ENCODE measurements at places on chromosomes 13 and 19.

DNA sequence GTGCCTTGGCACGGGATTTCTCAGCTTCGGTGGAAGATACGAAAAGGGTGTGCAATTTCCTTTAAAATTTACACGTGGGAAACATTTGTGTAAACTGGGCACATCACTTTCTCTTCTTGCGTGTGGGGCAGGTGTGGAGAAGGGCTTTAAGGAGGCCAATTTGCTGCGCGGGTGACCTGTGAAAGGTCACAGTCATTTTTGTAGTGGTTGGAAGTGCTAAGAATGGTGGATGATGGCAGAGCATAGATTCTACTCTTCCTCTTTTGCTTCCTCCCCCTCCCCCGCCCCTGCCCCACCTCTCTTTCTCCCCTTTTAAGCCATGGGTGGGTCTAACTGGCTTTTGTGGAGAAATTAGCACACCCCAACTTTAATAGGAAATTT, 7.2 kb downstream of the SLITRK5 start:
- DNase-seq, result no peak

- DNase-seq, result no peak
These were observed 181.5 kb downstream of the DNAJC3 start for GRCh38 chr13:95858286-95859075.

DNA sequence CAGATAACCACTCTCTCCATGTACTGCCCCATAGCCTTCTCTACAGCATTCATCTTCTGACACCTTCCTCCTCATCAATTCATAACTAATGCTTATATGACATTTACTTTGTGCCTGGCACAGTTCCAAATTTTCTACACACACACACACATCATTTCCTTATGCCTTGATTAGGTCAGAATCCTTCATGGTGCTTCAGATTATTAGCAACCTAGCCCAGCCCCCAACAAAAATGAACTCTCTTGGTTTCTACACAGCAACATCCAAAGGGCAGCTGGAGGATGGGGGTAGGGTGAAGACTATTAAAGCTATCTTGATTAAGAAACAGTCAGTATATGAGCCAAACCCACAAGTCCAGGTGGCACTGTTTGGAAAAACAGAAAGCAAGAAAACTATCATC, 3.7 kb downstream of the RUBCNL start:
- DNase-seq, result no peak

- no peak for DNase-seq
These were observed 5.6 kb downstream of the TEX29 start for GRCh38 chr13:111325941-111326620.

- no peak for DNase-seq
These were observed 658 bp upstream of the ISOC2 start for GRCh38 chr19:55461974-55462626.

GRCh38 chr19:36963280-36963679, 47.1 kb downstream of the ZNF568 start:
- DNase-seq, result no peak

- DNase-seq, result no peak
These were observed 400.0 kb upstream of the TSHZ3 start for GRCh38 chr19:31749231-31749630.

DNA sequence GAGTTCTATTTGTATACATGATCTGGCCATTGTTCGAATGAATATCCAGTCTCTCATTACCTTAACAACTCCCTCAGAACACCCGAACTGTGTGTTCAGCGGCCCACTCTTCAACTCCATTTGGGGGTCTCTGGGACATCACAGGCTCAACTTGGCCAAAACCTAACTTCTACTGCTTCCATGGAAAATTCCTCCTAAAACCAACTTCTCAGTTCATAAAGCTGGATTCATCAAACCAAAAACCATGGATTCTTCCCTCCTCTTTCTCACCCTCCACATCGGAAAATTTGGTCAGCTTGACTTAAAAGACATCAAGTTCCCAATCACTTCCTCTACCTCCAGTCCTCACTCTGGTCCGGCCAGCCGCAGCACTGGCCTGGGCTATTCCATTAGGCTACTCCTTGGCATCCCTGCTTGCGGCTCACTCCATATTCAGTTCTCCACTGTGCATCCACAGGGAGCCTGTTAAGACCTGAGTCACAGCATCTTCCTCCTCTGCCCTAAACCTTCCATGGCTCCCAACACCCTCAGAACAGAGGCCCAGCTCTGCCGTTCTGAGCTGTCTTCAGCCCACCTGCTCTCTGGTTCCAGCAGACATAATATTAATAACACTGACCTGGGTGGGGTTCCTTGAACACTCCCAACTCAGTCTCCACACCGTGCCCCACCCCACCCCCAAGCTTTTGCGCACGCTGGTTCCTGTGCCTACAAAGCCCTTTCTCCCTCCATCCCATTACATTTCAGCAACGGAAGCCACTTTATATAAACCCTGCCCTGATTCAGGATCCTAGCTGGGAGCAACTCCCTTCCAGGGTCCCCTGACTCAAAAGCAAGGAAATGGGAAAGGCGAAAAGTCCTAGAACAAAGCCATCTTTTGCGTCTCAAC, 1.1 kb downstream of the ZNF792 start:
- no peak for DNase-seq

- DNase-seq, result no peak
These were observed 15.4 kb downstream of the FCHO1 start for GRCh38 chr19:17766543-17767131.

DNA sequence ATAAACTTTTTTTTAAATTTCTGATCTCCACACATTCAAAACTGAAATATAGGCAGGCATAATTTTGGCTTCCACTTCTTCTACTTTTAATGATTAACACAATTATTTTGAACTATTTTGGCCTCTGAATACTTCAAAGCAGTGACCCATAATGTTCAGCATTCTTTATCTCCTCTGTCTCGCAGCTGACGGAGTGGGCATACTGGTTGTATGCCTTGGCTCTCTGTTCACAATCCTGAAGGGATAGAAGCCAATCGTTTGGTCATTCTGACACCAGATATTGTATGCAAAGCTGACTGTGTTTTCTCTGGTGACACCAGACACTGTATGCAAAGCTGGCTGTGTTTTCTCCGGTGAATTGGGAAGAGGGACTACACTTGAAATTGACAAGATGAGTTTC, 833.0 kb downstream of the EFNB2 start:
- no peak for DNase-seq

DNA sequence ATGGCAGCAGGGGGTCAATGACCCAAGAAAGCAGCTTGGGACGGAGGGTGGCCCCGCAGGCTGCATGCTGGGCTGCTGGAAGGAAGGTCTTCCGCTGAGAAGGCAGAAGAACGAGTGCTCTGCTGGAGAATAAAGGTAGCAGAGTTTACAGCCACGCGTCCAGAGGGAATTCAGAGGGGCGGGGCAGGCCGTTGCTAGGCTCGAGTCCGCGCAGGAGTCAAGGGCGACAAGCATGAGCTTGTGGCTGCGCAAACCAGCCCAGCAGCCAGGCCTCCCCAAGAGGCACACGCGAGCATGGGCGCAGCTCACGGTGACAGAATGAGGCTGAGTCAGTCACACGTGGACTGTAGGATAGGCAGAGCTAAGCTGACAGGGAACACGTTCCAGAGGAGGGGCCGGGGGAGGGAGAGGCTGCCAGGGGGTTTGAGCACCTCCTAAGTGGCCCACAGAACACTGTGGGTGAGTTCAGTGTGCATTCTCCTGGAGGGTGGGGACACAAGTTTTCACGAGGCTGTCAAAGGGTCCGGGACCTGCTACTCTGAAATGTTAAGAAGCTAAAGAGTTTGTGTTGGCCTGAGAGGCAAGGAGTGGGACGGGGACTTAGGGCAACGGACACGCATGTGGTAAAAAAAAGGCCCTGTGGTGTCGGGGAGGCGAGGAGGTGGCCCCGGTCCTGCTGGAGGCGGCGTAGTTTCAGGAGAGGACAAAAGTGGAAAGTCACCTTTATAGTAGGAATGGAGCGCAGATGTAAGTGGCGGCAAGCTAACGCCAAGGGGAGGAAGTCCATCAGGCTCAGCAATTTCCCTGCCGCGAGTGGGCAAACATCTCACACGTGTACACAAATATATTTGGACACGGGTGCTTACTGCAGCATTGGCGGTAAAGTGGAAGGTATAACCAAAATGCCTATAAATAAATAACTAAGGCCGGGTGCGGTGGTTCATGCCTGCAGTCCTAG, 17.7 kb downstream of the RFX2 start:
- no peak for DNase-seq

GRCh38 chr13:114124921-114125320, 7.5 kb downstream of the RASA3 start:
- DNase-seq, result no peak

- DNase-seq, result no peak
These were observed 110.5 kb downstream of the COG6 start for GRCh38 chr13:39765801-39766463.

DNA sequence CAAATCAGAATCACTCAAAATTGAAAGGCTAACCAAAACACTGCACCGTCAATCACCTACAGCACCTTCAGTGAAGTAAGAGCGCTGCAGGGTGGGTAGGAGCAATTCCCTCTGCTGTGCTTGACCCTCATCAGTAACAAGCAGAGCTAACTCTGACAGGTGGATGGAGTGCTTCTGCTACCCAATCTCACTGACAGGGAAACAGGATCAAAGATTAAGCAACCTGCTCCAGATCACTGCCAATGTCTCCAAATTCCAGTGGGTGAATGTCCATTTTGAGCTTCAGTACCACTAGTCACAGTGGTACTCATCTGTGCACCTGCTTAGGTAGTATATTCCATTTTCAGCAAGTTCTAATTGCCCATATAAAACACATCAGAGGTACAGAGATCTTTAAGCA, 25.2 kb downstream of the BRD4 start:
- DNase-seq, result no peak

- DNase-seq, result no peak
These were observed 4.4 kb downstream of the EFNB2 start for GRCh38 chr13:106530980-106531481.

- DNase-seq, result no peak
These were observed 764 bp downstream of the UPF1 start for GRCh38 chr19:18832306-18833140.

DNA sequence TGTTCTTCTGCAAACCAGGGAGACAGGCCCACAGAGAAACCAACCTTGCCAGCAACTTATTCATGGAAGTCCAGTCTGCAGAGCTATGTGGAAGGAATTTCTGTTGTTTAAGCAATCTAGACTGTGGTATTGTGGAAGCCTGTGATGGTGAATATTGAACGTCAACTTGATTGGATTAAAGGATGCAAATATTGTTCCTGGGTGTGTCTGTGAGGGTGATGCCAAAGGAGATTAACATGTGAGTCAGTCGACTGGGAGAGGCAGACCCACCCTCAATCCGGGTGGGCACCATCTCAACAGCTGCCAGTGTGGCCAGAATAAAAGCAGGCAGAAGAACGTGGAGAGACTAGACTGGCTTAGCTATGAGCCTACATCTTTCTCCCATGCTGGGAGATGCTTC, 606.0 kb downstream of the EFNB2 start:
- no peak for DNase-seq

DNA sequence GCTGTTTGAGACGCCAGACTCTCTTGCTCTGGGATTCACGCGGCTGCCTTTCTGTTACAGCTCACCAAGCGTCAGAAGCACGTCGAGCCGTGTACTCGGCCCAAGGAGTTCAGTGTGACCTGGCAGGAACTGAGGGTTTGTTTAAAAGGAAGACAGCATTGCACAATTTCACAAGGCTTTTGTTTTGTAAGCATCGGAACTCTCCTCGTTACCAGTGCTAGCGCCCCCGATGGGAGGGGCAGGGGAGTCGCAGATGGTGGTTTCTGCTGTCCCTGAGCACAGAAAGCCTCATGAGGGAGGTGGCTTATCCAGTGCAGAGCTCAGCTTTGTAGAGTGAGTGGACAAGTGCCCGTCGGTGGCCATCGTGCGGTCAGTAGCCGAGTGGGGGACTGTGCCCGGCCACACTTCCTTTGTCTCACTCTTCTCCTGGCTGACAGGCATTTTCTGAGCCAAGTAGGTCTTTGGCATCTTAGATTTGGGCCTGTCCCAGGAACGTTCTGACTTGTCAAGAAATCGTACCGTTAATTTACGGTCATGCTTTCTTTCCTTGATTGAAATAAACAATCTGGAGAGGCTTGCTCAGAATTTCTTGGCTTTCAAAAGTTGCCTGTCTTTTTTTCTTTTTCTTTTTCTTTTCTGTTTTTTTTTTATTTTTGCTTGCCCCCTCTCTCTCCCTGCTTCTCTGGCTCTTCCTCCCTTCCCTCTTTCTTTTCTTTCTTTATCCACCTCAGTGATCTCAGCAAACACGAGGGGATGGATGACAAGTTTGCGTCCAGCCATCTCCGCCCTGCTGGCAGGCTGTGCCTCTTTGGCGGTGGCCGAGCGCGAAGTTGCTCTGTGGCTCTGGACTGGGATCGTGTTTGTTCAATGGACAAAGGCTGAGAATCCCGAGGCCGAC, 7.7 kb downstream of the KDM4B start:
- DNase-seq, result peak; percentile 89

DNA sequence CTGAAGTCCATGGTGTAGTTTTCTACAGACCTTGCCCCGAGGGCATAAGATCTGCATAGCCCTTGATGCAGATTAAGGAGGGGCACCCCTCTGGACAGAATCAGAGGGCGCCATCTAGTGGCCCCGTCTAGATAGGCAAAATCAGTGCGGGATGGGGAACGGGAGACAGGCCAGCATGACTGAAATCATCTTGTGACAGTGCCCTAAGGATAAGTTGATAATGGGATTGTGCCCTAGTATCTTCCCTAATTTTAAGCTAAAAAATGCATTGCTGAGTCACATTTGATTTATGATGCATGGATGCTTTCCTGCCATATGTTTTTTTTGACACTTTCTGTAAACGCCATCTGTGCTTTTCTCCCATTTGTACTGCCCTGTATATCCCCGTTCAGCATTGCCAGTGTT, 19.0 kb upstream of the GPI start:
- DNase-seq, result no peak

GRCh38 chr13:25042151-25042865, 53.6 kb upstream of the PABPC3 start:
- no peak for DNase-seq

GRCh38 chr19:18594096-18594823, 5.7 kb downstream of the REX1BD start:
- DNase-seq, result no peak

DNA sequence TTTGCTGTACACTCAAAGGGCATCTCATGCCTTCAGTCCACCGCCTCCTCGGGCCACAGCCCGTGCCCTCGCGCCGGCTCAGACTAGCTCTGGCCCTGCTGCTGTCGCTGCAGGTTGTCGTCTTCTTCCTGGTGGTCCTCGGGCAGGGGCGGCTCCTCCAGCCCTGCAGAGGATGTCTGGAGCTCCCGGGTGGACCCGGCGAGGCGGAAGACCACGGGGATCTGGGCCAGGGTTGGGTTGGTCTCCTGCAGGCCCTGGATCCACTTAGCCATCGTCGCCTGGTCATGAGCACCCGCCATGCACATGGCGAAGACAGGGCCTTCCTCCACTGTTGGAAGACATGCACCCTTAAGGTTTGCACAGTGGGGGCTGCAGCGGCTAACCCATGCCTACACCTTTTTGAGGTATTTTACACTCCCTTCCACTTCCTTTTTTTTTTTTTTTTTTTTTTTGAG, 489 bp upstream of the ZNF653 start:
- DNase-seq, result no peak
